ENCODE measurements at places on chromosomes 7 and 10. TPM values are rescaled to one million over a fixed set of nuclear protein-coding genes. Genes with fewer than 3 reads are reported as not detected.

The MRLN gene
- total RNA-seq, result 0.43 TPM

- no peak for DNase-seq
Observed at GRCh38 chr10:103679096-103679790, 176.1 kb downstream of the SH3PXD2A start.

DNA sequence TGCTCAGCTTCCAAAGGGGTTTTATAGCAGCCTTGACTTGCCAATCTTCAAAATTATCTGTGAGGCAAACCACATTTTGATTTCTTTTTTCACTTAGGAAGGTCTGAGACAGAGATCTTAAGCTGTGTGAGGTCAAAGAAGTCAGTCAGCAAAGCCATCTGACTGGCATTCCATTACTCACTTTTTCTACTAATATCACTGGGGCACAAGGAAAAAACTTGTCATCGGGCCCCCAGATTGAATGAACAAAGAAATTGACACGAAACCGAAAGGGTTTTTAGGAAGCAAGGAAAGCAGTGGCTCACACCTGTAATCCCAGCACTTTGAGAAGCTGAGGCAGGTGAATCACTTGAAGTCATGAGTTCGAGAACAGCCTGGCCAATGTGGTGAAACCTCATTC lies 78.5 kb upstream of the FRMD4A start:
- no peak for DNase-seq

DNA sequence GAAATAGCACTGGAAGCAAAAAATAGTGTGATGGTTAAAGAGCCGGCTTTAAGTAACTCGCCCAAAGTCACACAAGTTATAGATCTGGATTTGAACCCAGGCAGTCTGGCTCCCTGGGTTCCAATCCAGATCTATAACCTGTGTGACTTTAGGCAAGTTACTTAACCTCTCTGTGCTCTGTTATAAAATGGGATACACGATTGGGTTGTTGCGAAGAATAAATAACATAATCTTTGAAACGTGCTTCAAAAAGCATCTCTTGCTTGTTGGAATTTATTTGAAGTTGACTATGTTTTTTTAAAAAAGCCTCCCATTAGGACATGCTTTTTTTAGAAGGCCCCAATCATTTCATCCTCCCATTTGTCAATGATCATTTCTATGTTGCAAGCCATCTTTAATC lies 3.5 kb upstream of the LCOR start:
- DNase-seq, result no peak

The H2BK1 gene
- total RNA-seq, result not detected

The CDC14C gene
- not detected for total RNA-seq

- DNase-seq, result no peak
Observed at GRCh38 chr7:105743351-105744090, 132.9 kb downstream of the ATXN7L1 start.

Measured in HT1080 (cell line).